ENCODE measurements at places on chromosomes 2 and 18. TPM values are rescaled to one million over a fixed set of nuclear protein-coding genes. Genes with fewer than 3 reads are reported as not detected.

DNA sequence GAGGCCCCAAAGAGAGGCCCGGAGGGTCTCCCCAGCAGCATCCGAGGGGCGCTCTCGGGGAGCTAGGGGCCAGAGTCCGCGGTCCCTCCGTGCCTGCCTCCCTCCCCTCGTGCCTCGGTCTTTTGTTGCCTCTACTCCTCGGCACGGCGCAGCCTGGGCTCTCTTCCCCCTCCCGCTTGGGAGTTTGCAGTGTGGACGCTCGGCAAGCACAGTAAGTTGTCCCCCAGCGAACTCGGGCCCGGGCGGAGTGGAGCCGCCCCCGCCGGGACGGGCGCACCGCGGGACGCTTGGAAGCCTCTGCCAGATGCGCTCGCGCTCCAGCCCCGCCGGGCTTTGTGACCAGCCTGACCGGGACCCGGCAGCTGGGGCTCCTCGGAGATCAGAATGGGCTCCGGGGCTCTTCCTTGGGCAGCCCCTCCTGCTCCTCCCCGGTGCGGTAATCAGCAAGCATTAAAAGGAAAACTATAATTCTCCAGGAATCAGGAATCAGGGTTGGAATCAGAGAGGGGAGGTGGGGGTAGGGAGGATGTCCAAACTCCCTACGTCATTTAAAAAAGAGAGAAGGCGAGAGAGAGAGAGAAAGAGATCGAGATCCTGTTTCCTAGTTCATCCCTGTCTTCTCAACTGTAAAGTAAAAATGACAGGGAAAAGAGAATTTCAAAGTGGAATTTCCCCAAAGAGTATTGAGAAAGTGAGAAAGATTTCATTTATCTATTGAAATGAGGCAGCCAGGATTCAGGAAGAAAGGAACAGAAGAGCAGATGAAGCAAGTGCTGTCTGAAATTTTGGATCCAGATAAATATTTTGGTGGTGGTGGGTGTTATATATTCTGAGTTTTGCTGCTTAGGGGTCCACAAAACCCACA, 786 bp upstream of the TMEM200C start:
- no peak for DNase-seq

Gene LYPD6B
- polyA plus RNA-seq: 0.13 TPM

DNA sequence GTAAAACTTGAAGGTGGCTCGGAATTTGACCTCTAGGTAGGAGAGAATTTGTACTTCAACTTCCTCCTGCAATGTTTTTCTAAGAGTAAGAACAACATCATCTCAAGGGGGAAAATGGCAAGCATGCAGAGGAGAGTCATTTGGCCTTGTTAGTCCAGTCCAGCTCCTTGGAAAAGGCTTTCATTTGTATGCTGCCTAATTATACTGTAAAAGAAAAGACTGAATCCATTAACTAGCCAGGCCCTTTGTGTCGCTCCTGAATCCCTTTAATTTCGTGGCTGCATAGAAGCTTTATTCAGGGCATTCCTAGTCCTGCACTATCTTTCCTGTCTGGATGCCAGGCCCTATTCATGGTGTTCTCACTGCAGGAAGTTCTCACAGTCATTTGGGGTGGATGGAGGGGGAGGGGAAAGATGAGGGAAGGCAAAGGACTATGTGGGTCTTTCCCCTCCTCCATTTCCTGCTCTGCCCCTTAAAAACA, 36.0 kb downstream of the PHLPP1 start:
- DNase-seq: no peak

Gene CDKL4
- not detected for polyA plus RNA-seq

DNA sequence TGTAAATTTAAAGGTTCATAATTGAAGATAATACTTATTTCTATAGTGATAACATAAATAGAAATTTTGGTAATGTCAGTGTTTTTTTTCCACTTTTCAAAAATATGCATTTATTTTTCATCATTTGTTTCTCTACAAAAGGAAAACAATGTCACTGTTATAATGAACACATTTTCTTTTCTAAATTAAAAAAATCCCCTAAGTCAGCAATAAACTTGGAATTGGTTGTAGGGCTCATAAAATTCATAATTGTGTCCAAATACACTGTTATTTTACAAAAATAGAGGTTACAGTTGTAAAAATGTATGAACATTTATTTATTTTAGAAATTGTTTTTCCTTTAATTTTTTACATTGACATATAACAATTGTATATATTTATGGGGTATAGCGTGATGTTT, 26.4 kb upstream of the SERPINB12 start:
- no peak for DNase-seq

- DNase-seq: no peak
Measured at GRCh38 chr2:12890481-12890991, 173.8 kb downstream of the TRIB2 start.

DNA sequence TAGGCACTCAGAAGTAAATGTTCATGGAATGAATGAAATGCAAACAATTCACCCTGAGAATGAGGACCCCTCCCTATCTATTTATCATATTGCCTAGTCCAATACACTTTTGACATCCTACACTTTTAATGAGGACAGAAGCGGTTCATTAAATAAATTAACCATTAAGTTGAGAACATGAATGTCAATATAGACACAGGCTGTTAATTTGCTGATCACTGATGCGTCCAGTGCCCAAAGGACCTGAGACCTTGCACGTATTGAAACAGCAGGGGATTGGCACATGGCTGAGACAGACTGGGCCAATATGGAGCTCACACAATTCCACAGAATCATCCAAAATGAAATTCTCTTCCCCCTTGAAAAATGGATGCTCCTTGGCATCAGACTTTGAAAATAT, 430.0 kb downstream of the SLC4A3 start:
- DNase-seq: no peak

Gene TTL
- polyA plus RNA-seq: 3.6 TPM

GRCh38 chr18:61749031-61749430, 143.8 kb downstream of the RNF152 start:
- no peak for DNase-seq

- no peak for DNase-seq
Measured at GRCh38 chr18:10926621-10927161, 222.7 kb downstream of the PIEZO2 start.

Gene FAM124B
- 0.30 TPM for polyA plus RNA-seq

Gene RIOK3
- 33.4 TPM for polyA plus RNA-seq

Gene STAT4
- polyA plus RNA-seq: 3.8 TPM

GRCh38 chr2:176931588-176932563, 280.7 kb upstream of the HNRNPA3 start:
- DNase-seq: no peak

- no peak for DNase-seq
Measured at GRCh38 chr2:64063454-64063853, 44.2 kb upstream of the VPS54 start.

- DNase-seq: no peak
Measured at GRCh38 chr18:69490072-69490471, 89.4 kb downstream of the DOK6 start.

DNA sequence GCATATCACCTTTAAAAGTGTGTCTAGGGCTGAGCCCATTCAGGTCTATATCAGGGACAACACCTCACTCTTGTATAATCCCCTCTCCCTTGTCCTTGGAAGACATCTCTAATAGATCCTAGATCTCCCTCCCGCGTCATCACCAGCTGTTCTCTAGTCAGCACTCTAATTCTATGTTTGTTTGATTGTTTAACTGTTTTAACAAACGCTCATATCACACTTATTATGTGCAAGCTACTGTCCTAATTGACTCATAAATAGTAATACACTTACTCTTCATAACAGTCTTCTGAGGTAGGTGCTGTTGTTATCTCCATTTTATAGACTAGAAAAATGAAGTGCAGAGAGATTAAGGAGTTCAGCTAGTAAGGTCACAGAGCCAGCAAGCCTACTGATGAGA, 1.6 kb upstream of the ERMN start:
- DNase-seq: no peak

GRCh38 chr18:24536834-24537233, 76.4 kb downstream of the HRH4 start:
- no peak for DNase-seq

DNA sequence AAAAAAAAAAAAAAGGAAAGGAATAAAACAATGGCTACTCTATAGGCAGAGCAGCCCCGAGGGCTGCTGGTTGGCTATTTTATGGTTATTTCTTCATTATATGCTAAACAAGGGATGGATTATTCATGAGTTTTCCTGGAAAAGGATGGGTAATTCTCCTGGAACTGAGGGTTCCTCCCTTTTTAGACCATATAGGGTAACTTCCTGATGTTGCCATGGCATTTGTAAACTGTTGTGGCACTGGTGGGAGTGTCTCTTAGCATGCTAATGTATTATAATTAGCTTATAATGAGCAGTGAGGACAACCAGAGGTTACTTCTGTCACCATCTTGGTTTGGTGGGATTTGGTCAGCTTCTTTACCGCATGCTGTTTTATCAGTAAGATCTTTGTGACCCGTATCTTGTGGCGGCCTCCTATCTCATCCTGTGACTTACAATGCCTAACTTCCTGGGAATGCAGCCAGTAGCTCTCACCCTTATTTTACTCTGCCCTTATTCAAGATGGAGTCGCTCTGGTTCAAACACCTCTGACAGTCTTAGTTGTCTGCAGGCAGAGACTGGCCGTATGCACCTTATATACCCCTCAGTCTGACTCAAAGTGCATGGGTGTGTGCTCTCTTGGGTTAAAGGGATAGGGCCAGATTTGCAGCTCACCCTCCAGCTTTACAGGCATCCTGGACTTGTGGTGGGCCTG, 57.7 kb downstream of the HAUS1 start:
- DNase-seq: no peak

DNA sequence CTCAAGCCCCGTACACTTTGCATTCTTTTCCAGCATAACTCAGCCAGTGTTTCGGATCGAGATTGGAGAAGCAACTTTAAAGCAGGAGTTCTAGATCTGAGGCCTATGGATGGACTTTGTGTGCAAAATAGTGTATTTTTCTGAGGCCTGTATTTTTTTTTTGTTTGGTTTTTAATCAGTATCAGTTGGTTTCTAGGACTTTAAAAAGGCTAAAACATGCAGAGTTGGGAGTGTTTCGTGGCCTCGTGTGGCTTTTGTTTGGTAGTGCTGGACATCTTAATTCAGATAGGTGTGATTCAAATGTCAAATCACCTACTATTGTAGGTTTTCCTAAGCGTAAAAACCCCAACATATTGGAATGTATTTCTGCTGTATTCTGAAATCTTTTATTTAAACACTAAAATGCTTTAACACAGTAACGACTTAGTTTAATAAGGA, 282 bp upstream of the PUS10 start:
- no peak for DNase-seq

- DNase-seq: no peak
Measured at GRCh38 chr2:137009953-137010352, 244.6 kb downstream of the THSD7B start.

Gene SPR
- 49.9 TPM for polyA plus RNA-seq

Gene ZNF804A
- 0.07 TPM for polyA plus RNA-seq

GRCh38 chr2:238507836-238508235, 81.1 kb downstream of the ASB1 start:
- no peak for DNase-seq

- no peak for DNase-seq
Measured at GRCh38 chr2:175351512-175351911, 170.0 kb upstream of the ATP5MC3 start.

DNA sequence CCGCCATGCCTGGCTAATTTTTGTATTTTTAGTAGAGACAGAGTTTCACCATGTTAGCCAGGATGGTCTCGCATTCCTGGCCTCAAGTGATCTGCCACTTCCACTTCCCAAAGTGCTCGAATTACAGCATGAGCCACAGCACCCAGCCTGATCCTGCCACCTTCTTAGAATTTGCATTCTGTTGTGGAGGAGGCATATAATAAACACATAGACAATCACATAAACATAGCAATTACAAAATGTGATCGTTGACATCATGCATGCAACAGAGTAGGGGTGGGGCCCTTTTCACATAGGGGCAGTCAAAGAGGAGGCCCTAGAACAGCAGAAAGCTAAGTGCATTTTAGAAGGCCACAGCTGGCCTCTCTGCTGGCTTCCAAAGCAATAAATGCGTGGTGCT, 39.9 kb upstream of the TSPYL6 start:
- DNase-seq: no peak
